ENCODE measurements at places on chromosomes 13 and 19.

GRCh38 chr13:59478908-59479307, 684.8 kb downstream of the DIAPH3 start:
- no peak for DNase-seq

- DNase-seq = no peak
These were observed 4.9 kb upstream of the N4BP2L1 start for GRCh38 chr13:32432856-32433255.

GRCh38 chr13:113771709-113772331, 12.8 kb downstream of the TMEM255B start:
- DNase-seq = no peak

- DNase-seq = no peak
These were observed 11.4 kb downstream of the TEX26 start for GRCh38 chr13:30943881-30944280.

DNA sequence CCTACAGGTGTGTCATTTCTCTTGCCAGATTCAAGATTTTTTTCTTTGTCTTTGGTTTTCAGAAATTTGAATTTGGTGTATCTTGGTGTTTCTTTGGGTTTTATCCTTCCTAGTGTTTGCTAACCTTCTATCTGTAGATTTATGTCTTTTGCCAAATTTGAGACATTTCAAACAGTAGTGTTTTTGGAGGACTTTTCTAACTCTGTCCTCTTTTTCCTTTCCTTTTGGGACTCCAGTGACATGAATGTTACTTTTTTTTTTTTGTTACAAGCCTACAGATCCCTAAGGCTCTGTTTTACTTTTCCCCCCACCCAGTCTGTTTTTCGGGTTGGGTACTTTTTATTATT, 58.8 kb downstream of the ZMYM2 start:
- no peak for DNase-seq

DNA sequence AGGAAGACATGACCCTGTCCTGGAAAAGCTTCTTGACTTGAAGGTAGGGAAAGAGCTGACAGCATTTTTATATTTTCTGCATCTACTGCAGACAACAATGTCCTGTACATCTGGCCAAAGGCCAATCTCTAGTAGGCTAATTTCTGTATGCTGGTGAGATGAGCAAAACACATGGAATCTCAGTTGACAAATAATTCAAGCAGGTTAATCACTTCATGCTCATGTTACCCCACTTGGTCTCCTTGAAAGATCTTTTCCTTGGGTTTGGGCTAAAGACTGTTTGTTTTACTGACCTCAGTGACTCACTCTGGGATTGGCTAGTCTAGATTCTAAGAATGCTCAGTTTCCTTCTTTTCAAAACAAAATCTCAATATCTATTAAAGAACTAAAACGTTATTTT, 298.8 kb downstream of the LMO7 start:
- DNase-seq = no peak

Data from sciatic nerve (tissue), 2 donors.